Stimulated activated CD8-positive, alpha-beta memory T cell treated with anti-CD3 and anti-CD28 coated beads, Interleukin-4, amount 100 ng/mL, for 1 hour (primary cell): ENCODE measurements at places on chromosomes 7 and 10.
A peak's percentile ranks its signal among the peaks of the same experiment; 100 is the strongest.

- DNase-seq, result peak; percentile 36
These were observed 145.6 kb downstream of the PFKFB3 start for GRCh38 chr10:6348096-6348874.

- no peak for DNase-seq
These were observed 126.1 kb upstream of the TMEM196 start for GRCh38 chr7:19899529-19899928.

DNA sequence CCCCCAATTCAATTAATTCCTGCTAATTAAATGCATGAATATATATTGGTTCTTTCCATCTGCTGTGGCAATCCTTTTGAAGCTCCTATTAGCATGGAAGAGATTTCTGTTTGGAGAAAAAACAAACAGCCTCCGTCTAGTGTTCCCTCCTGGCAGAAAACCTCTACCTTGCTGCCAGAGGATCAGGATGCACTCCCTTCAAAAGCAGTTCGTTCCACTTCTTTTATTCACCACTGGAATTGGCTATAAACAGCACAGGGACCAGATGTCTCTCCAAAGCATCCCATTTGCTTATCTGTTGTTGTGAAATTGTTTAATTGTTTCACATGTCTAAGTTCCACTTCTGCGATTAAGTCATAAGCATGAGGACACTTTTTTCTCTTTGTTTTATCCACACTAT is 77.8 kb upstream of the PTN start:
- no peak for DNase-seq

GRCh38 chr10:9243941-9244411 is 1189.5 kb downstream of the GATA3 start:
- DNase-seq, result no peak

DNA sequence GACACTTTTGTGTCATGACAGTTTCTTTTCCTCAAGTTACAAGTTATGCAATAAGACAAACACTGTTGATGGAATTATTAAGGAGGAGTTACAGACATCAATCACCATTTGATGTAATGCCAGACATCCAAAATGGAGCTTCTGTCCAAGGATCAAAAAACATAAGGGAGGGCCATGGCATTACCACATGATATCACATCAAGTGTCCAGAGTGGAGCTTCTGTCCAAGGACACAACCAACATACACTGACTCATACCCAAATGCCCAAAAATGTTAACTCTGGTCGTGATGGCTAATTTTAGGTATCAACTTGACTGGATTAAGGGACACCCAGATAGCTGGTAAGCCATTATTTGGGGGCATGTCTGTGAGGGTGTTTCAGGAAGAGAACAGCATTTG is 140.4 kb downstream of the DOCK4 start:
- DNase-seq, result no peak

- DNase-seq, result no peak
These were observed 139.6 kb downstream of the TSPAN12 start for GRCh38 chr7:120718361-120718760.

- DNase-seq, result no peak
These were observed 91.4 kb upstream of the CCDC71L start for GRCh38 chr7:106752367-106752766.

- DNase-seq, result no peak
These were observed 227.8 kb upstream of the PITRM1 start for GRCh38 chr10:3400348-3400747.

DNA sequence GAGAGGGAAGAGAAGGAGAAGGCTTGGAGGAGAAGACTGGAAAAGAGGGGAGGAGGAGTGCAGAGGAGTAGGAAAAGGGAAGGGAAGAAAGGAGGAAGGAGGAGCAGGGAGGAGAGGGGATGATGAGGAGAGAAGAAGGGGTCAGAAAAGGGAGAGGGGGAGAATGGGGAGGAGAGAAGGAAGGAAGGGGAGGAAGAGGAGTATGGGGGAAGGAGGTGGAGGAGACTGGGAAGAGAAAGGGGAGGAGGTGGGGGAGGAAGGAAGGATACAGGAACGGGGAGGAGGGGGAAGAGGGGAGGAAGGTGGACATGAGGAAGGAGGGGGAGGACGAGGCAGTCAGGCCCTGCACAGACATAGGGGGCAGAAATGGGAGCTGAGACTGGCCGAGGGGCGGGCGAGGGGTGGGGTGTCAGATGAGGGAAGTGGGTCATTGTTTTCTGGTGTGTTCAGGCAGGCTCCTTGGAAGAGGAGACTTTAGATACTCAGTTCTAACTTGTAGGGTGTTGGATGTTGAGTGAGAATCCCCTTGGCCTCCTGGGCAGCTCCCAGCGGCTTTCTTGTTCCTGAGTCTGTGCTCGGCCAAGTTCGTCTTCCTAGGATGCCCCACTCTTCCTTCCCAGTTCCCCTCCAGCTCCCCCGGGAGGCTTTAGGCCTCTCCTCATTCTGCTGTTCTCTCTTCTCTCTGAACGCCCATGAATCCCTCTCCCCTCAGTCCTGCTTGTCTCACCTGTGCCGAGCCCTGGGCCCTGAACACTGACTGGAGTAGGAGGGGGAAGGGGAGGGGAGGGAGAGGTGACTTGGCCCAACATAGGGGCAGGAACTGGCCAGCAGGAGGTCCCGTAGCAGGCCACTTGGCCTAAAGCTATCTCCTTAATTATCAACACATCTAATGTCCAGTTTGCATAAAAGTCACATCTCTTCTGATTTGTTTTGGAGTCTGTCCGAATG is 12.8 kb upstream of the CRHR2 start:
- DNase-seq, result no peak

DNA sequence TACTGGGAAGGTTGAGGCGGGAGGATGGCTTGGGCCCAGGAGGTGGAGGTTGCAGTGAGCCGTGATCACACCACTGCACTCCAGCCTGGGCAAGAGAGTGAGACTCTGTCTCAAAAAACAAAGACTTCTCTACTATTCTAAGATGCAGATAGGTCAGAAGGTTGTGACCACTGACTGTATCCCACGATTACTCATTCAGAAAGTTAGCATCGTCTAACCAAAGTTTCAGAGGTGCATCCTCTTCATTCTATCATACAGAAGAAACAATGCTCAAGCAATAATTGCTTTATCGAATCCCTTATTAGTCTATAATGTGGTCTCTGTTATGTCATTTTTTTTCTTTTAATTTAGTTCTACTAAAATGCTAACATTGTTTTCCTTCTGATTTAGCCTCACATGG is 348.7 kb upstream of the LRGUK start:
- DNase-seq, result no peak

- DNase-seq, result no peak
These were observed 41.2 kb upstream of the ACSL5 start for GRCh38 chr10:112332509-112333228.

DNA sequence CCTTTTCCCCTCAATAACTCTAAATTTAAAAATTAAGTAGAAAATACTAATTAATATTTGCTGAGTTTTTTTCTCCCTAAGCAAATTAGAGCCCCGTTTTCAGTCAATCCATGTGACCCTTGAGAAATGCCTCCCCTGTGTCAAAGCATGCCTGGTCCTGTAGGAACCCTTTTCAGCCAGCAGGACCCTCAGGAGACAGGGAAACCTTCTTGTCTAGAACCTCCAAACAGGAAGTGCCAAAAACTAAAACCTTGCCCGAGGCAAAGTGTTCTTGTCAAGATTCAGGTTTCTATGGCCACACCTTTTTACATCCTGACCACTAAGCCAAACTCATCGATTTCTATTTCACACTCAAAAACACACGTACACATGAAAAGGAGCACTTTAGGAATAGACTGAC is 60.1 kb upstream of the NFE2L3 start:
- no peak for DNase-seq

GRCh38 chr7:23545493-23545892 is 13.7 kb upstream of the TRA2A start:
- no peak for DNase-seq

DNA sequence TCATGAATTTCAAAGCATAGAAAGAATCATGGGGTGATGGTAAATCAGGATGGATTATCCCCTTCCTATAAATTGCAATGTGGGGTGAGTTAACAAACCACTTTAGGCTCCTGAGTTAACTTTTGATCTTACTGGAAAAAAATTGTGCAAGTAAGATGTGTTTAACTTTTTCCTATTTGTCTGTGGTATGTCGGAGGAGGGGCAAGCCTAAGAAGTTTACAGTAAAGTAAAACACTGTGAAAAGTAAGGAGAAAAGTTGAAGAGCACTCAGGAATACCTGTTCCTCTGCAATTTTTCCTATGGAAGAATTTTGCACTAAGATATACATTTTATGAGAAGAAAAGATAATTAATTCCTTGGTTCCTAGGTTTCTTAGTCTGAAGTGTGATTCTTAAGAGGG is 44.4 kb downstream of the IFIT5 start:
- DNase-seq, result no peak
